ENCODE measurements at places on chromosomes 16 and 17. TPM values are rescaled to one million over a fixed set of nuclear protein-coding genes. Genes with fewer than 3 reads are reported as not detected.

GNGT2 gene
- polyA plus RNA-seq = 6.5 TPM

SOX8 gene
- polyA plus RNA-seq = 0.16 TPM

SYNGR3 gene
- polyA plus RNA-seq = 1.8 TPM

DNA sequence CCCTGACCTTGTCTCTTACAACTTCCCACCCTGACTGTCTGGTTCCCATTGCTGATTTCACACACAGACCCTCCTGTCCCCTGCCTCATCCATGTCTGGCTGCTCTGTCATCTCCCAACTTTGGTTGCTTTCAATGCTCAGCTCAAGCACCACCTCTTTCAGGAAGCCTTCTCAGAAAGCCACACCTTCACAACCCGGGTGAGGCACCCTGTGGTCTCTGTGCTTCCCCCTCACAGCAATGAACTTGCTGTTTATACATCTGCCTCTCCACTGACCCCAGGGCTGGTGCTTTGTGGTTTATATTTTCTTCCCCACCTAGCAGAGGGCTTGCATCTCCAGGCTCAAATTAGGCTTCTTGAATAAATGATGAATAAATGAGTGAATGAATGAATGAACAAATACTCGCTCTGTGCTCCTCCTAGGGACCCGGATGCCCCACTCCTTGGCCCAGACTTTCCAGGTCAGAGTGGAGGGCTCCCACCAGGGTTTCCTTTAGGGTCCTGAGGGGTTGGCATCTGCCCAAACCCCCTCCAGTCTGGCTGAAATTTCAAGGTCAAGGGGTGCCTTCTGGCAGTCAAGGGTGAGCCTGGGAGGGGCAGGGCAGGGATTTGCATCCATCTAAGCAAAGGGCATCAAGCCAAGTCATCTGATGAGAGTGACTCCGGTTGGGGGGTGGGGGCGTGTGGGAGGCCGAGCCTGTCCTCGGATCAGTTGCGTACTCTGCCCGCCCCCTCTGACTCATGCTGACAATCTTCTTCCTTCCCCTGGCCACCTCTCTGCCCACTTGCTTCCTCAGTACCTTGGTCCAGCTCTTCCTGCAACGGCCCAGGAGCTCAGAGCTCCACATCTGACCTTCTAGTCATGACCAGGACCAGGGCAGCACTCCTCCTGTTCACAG, at the start of gene ITGAX:
Gene ITGAX (plus strand): TSS at position 783 of the 898 bp plus-strand sequence. CDS start 79 bp downstream, at position 862.
- H3K27ac ChIP-seq = no peak within 1 kb of the TSS
- no peaks in the 10 kb centered on the region for H3K27me3 ChIP-seq
- peak within 1 kb of the TSS; percentile 35 for H3K4me3 ChIP-seq

ITGAL gene
- 106 TPM for polyA plus RNA-seq

KRT20 gene
- not detected for polyA plus RNA-seq

GRCh38 chr16:89352091-89352681, 134.7 kb downstream of the ZNF778 start:
- H3K4me3 ChIP-seq = no peak overlapping the region
- H3K4me1 ChIP-seq = peaks cover 79% of the 10 kb centered on the region
- no peaks in the 10 kb centered on the region for H3K27me3 ChIP-seq
- DNase-seq = no peak
- no peak overlapping the region for H3K27ac ChIP-seq

- H3K27ac ChIP-seq = no peak overlapping the region
- no peak for DNase-seq
- no peak overlapping the region for H3K4me3 ChIP-seq
- no peaks in the 10 kb centered on the region for H3K27me3 ChIP-seq
- no peaks in the 10 kb centered on the region for H3K36me3 ChIP-seq
Observed at GRCh38 chr16:6068063-6068462, 970.5 kb upstream of the EEF2KMT start.

SNAI3 gene
- 16.8 TPM for polyA plus RNA-seq

GRCh38 chr17:71710816-71711215, 410.0 kb upstream of the SOX9 start:
- no peak overlapping the region for H3K27ac ChIP-seq
- H3K4me1 ChIP-seq = no peaks in the 10 kb centered on the region
- no peaks in the 10 kb centered on the region for H3K27me3 ChIP-seq
- no peaks in the 10 kb centered on the region for H3K36me3 ChIP-seq
- H3K4me3 ChIP-seq = no peak overlapping the region
